ENCODE measurements at places on chromosomes 7 and 10.
A peak's percentile ranks its signal among the peaks of the same experiment; 100 is the strongest.

GRCh38 chr10:6987536-6987945 is 407.5 kb upstream of the PRKCQ start:
- no peak for DNase-seq

- no peak for DNase-seq
Observed at GRCh38 chr10:60208676-60209269, 180.9 kb downstream of the ANK3 start.

- DNase-seq = no peak
Observed at GRCh38 chr10:95122736-95123135, 53.4 kb upstream of the CYP2C8 start.

- DNase-seq = no peak
Observed at GRCh38 chr7:50712252-50713122, 70.2 kb downstream of the GRB10 start.

- peak; percentile 81 for DNase-seq
Observed at GRCh38 chr10:112082120-112082519, 101.4 kb downstream of the GPAM start.

DNA sequence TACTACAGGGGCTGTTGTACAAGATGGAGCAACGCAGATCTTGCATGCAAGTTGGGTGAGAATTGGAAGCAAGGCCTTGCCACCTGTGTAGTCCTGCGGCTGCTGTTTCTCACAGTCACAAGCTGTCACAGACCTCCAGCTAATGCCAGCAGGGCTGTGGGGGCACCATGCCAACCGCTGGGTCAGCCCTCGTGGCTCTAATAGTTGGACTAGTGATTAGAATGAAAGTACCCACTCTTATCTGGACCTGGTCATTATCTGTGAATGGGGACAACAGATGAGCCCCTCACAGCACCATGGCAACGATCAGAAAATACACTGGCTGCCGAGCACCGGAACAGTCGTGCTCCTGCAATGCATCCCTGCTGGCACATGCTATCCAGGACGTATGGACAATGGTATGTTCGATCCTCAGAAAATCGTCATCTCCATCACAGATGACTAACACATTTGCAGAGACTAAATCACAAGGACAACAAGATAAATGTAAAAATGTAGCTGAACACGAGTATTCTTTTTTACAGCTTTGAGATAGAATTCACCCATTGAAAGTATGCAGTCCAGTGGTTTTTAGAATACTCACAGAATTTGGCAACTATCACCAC is 80.4 kb upstream of the CALN1 start:
- no peak for DNase-seq

GRCh38 chr7:42527004-42527403 is 290.0 kb upstream of the GLI3 start:
- DNase-seq = no peak

DNA sequence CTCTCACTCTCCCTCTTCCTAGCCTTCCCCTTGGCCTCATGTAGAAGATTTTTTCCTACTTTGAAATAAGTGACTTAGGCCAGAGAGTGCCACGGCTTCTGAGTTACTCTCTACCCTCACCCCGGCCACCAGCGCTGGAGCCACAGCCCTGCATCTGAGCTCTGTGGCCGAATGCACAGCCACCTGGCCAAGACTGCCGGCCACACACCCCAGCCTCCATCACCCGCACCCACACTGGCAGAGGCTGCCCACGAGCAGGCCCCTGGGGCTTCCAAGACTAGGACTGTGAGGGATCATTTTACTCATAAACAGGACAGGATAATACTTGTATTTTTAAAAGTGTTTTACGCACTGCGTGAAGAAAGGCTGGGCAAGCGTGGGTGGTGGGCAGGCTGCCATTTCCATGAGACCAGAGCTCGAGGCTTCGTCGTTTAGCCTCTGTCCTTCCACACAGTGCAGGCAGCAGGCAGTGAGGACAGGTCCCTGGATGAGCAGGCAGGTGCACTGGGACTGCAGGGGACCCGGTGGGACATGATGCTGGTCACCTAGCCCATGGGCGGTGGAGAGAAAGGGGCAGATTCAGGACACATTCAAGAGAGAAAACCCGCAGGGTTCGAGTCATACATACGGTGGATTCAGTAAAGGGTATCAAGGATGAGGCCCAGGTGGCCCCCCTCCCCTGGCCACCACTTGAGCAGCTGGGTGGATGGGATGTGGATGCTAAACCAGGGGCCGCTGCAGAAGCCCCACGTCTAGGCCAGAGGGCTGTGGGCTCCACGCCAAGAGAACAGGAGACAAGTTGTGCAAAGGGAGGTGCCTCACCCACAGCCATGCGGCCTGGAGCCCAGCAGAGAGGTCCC is 35.5 kb upstream of the RNF32 start:
- DNase-seq = no peak

DNA sequence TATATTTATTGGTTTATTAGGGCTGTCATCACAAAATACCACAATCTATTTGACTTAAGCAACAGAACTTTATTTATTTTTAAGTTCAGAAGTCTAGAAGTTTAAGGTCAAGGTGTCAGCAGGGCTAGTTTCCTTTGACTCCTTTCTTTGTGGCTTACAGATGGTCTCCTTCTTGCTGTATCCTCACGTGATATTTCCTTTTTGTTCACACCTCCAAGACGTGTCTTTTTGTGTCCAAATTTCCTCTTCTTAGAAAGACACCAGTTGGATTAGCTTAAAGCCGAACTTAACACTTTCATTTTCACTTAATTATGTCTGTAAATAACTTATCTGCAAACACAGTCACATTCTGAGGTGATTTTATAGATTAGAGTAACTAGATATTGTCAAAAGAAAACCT is 631.4 kb upstream of the POT1 start:
- no peak for DNase-seq

- no peak for DNase-seq
Observed at GRCh38 chr10:132291826-132292225, 15.9 kb downstream of the STK32C start.

- no peak for DNase-seq
Observed at GRCh38 chr10:115402699-115403098, 309.5 kb downstream of the ATRNL1 start.

DNA sequence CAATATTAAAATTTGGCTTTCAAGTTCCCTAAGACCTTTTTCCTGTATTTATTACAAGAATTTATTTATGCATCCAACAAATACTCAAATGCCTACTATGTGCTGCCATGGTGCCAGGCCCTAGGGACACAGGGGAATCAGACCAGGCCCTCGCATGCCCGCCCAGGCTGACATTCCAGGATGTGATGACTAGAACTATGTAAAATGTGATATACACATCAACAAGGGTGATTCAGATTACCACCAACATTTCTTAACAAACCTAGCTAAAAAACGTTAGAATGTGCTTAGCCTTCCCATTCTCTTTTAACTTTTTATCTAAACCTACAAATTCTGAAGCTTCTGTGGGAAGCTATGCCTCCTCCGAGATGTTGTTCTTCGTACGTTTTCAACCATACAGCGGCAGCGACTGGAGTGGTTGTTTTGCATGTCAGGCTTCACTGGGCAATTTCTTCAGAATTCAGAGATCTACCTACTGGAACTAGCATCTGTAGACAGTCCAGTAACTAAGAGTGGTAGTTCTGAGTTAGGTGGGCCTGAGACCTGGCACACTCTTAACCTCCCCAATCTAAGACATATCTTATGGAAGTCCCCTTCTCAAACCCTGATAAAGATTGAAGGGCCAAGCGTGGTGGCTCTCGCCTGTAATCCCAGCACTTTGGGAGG is 22.1 kb downstream of the GNA12 start:
- DNase-seq = no peak

GRCh38 chr7:38411404-38411803 is 138.0 kb upstream of the TARP start:
- no peak for DNase-seq

- no peak for DNase-seq
Observed at GRCh38 chr7:81186691-81187090, 267.8 kb upstream of the SEMA3C start.

- DNase-seq = no peak
Observed at GRCh38 chr7:150365673-150366398, 2.8 kb upstream of the REPIN1 start.

- DNase-seq = no peak
Observed at GRCh38 chr7:25812086-25812850, 339.7 kb upstream of the NFE2L3 start.

GRCh38 chr7:10300577-10300976 is 673.1 kb upstream of the PHF14 start:
- no peak for DNase-seq

GRCh38 chr10:46537309-46537708 is 19.1 kb downstream of the GPRIN2 start:
- no peak for DNase-seq

DNA sequence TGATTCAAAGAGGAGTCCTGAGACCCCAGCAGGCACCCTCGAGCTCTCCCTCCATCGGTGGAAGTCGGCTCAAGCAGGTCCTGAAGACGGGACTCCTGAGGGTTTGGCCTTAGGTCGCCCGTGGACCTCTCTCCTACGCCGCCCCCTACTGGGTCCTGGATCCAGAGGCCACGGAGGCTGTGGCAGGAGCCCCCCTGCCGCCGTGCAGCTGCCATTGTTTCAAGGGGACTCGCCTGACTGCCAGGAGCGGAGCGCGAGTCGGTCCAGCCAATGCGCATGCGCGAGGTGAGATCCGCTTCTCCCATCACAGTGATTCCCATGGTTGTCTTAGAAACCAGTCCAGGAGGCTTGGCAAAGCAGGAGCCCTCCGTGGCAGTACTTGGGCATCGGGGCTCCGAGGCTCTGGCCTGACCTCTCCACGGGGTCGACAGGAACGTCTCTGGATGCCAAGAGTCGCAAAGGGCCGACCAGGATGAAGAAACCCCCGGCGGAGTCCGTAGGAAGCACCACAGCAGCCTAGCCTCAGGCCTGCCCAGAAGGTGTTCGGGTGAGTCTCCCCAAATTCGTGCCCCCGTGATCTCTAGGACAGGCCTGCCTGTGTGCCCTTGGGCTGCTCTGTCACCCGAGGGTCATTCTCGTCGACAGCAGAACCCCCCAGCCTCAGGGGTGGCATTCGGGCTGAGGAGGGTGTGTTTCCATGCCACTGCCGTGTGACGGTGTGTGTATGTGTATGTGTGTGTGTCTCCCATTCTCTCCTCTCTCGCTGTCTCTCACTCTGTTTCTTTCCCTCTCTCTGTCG is 322.3 kb downstream of the ZNF716 start:
- peak; percentile 70 for DNase-seq

- DNase-seq = no peak
Observed at GRCh38 chr7:111527545-111527944, 34.7 kb downstream of the IMMP2L start.

DNA sequence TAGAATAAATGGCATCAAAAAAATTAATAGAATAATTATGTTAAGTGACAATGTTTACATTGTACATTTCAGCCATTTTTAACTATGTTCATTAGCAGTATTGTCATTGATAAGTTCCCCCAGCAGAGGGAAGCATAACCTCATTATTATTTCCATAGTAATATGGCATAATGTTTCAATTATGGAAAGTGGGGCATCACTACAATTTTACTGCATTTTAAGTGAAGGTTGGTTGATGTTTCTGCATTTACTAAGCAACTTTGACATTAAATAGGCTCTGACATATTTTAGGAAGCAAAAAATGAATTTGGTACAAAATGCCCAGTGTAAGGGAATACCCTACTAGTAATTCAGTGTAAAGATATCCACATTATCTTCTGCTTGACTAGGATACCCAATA is 218.3 kb downstream of the SEMA3A start:
- peak; percentile 25 for DNase-seq

DNA sequence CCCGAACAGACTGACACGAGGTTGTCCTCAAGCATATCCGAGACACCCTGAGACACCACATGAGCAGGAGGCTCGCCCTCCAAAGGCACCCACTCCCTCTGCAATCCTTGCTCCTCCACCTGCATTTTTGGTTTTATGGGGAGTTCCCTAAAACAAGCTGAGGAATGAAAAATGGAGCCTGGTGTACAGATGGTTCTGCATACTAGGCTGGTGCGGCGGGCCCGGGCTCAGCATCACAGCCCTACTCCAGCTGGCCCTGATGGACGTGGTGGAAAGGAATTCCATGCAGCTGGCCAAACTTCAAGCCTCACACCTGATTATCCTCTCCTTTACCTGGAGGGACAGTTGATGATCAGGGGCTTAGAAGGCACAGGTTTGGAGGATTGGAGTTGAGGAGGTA is 30.3 kb upstream of the JAKMIP3 start:
- no peak for DNase-seq

- DNase-seq = no peak
Observed at GRCh38 chr10:103660364-103661197, 167.1 kb downstream of the NEURL1 start.

GRCh38 chr7:132424821-132425724 is 151.2 kb downstream of the PLXNA4 start:
- DNase-seq = no peak

- DNase-seq = no peak
Observed at GRCh38 chr10:116892907-116893685, 43.8 kb downstream of the ENO4 start.

GRCh38 chr10:88388324-88388723 is 194.8 kb downstream of the RNLS start:
- no peak for DNase-seq

DNA sequence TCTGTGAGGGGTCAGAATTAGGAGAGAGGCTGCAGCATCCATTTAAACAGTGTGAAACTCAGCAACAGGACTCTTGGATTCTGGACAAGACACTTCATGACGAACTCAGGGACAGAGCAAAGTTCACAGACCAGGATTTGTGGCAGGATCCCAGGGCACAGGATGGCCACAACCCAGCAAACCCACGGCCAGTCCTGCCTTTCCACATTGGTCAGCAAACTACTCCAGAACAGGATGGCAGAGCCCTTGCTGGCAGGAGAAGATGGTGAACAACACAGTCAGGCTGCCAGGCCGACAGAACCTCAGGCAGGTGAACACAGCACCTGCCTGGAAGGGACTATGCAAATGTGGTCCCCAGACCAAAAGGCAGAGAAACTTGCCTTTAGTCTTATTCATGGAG is 34.4 kb downstream of the VSTM4 start:
- no peak for DNase-seq

- DNase-seq = no peak
Observed at GRCh38 chr10:12181065-12181775, 14.5 kb downstream of the NUDT5 start.

- peak; percentile 11 for DNase-seq
Observed at GRCh38 chr7:73865738-73866445, 4.9 kb downstream of the TMEM270 start.

GRCh38 chr7:18265611-18266281 is 229.8 kb upstream of the HDAC9 start:
- DNase-seq = no peak

GRCh38 chr10:79335094-79335469 is 12.2 kb upstream of the PPIF start:
- no peak for DNase-seq

GRCh38 chr10:20713420-20713819 is 183.7 kb downstream of the NEBL start:
- DNase-seq = no peak

DNA sequence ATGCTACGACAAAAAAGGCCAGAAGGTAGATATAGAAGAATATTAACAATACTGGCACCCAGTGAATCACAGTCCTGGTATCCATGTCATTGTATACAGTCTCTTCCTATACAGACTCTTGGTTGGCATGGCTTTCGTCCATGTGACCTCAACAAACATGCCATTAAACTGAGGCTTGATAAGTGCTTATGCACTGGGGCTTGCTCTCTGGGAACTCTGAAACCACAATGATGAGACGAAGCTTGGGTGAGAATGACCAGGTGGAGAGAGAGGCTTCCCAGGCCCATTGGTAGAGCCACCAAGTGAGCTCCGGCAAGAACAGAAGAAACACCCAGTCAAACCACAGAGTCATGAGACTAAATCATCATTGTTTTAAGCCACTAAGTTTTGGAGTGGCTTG is 33.2 kb downstream of the PNPLA8 start:
- no peak for DNase-seq

Data from NCI-H1105 (cell line).